Iris pigment epithelial cell (primary cell): ENCODE measurements at places on chromosomes 12 and 14.

GRCh38 chr14:75457648-75458165 is 29.9 kb downstream of the JDP2 start:
- DNase-seq, result no peak

GRCh38 chr12:76964784-76965571 is 86.2 kb upstream of the CSRP2 start:
- DNase-seq, result no peak

DNA sequence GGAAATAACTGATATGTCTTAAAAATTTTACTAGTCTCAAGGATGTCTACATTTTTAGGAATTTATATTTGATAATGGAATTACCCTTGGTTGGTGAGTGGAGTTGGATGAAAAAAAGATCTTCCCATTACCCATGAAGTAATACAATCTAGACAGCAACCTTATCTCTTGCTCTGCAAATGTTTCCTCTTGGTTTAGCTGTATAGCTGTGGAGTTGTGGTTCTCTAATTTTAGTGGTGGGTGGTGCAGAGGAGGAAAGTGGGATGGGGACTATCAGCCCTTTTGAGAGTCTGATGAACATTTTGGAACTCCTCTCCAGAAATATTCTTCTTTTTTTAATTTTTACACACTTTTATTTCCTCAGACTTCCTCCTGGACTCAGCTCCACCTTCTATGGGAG is 17.1 kb downstream of the SPX start:
- no peak for DNase-seq

GRCh38 chr14:64324895-64325294 is 30.7 kb upstream of the ESR2 start:
- DNase-seq, result peak; percentile 67

- no peak for DNase-seq
Measured at GRCh38 chr14:78141590-78141989, 28.6 kb upstream of the NRXN3 start.

DNA sequence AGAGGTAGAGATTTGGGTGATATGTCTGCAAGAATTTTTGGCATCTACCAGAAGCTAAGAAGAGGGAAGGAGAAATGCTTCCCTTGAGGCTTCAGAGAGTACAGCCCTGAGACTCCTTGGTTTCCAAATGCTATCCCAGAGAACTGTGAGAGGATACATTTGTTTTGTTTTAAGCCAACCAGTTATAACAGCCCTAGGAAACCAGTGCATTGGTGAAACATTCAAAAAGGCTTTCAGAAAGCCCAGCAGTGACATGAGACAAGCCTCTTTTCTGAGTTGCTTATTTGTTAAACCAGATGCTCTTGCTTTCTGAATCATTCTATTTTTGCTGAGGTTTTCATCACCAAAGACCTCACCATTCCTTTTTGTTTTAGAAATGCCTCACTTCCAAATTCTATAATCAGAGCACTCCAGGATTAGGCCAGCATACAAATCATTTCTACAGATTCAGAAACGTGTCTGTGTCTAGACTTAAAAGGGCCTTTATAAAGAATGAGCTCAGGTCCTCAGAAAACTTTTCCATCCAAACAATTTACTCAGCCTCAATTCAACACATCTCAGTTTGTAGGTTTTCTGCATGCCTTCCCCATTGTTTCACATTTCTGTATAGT is 1617.8 kb upstream of the FLRT2 start:
- DNase-seq, result no peak

DNA sequence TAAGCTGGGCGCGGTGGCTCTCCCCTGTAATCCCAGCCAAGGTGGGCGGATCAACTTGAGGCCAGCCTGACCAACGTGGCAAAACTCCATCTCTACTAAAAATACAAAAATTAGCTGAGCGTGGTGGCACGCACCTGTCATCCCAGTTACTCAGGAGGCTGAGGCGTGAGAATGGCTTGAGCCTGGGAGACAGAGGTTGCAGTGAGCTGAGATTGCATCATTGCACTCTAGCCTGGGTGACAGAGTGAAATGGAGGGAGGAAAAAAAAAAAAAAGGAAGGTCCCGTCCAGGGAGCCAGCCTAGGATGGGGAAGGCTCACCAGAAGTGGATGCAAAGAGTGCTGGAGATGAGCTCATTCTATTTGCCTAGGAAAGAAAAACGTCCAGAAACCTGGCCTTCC is 1.9 kb upstream of the CD27 start:
- no peak for DNase-seq

DNA sequence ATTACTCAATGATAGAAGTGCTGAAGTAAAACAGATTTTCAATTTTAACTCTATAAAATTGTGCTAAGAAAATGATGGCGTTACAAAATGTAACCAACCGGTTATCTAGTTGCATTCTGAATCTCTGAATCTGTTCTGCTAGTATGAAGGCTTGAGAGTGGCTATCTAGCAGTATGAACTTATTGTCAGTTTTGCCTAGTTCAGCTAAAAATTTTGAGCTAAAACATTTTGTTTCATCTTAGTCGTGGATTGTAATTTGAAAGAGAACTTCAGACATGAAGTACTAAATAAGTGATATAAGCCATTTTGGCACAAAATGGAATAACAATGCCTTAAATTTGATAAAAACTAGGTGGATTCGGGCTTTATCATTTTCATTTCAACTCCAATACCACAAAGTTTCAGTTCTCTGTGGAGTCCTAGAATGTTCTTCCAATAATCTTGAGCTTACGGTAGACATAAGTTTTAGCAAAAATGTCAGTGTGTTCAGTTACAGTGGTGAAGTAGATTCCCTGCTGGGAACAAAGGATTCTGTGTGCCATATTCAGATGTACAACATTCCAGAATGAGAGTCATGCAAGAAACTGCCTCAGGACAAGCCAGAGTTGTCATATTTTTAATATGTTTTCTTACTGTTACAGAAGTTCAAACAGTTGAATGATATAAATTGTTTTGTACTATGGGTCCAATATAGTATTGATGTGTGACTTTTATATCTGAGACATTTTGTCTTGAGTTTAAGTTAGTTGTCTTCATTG is 28.1 kb downstream of the ATP6V1D start:
- DNase-seq, result peak; percentile 20

- peak; percentile 21 for DNase-seq
Measured at GRCh38 chr14:24231263-24232120, 675 bp downstream of the NEDD8 start.

DNA sequence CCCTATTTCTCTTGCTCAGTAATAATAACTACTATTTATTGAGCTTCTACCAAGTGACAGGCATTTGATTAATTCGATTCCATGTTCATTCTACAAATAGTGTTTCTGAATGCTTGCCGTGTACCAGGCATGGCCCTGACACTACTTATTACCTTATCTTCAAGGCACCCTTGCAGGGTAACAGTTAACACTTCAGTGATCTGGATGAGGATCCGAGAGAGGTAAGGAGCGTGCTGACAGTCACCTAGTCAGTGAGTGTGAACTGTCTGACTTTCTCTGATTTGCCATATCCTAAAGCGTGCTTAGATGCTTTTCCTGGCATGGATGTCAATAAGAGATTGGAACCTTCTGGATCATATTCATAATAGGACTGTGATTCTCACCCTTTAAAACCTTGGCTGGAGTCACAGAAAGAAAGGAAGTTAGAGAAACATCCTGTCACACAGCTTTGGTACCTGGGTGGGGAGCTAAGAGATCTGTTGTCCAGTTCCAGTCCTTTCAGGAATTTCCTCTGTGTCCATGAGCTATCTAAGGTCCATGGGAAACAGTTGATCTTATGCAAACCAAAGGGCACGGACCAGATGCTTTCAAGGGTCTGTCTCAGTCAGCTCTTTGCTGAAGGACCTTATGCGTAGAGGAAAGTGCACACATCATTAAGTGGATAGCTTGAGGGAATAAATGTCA is 54.8 kb downstream of the PPFIBP1 start:
- DNase-seq, result no peak

GRCh38 chr12:68580911-68581310 is 29.8 kb upstream of the RAP1B start:
- DNase-seq, result no peak

DNA sequence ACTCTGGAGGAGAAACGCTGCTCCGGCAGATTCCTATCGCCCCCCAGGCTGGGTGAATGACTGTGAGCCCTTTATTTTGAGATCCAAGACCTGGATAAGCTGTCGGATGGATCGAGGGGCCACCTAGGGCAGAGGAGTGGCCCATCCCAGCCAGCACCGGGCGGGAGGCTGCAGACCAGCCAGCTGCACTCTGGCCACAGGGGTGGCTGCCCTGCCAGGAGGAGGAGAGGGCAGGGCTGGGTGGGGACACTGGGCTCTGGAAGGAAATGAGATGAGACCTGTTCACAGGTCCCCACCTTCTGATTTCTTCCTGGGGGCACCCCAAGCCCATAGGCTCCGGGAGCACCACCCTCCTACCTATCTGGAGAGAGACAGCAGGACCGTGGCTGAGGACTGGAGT is 140.0 kb downstream of the PIWIL1 start:
- DNase-seq, result no peak

DNA sequence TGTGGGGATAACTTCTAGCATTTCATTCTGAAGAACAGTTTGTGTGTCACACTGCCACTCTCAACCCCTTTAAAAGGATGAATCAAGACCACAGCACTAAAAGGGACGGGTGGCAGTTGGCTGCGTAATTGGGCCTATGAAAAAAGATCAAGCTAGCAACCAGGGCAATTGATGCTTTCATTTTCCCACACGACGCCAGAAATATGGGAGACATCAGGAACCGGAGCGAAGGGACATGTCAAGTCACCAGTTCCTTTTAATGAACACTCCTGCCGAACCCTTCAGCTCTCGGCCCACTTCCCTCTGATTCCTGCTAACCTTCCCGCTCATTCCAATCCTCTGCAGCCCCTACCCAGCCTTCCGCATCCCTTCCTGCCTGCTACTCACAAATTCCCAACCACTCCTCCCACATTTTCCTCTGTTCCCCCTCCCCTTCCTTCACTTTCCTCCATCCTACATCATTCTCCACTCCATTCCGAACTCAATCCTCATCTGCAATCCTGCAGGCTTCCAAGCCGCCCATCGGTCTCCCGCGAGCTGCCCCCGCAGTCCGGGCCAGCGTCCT is 753 bp downstream of the CSRNP2 start:
- peak; percentile 44 for DNase-seq

- no peak for DNase-seq
Measured at GRCh38 chr14:49691031-49691430, 1.9 kb upstream of the KLHDC1 start.

- DNase-seq, result peak; percentile 31
Measured at GRCh38 chr12:41552588-41552987, 364.5 kb downstream of the PDZRN4 start.

- DNase-seq, result no peak
Measured at GRCh38 chr12:53977596-53978445, 3.1 kb upstream of the HOTAIR start.
